ENCODE measurements at places on chromosomes 5 and 9.

DNA sequence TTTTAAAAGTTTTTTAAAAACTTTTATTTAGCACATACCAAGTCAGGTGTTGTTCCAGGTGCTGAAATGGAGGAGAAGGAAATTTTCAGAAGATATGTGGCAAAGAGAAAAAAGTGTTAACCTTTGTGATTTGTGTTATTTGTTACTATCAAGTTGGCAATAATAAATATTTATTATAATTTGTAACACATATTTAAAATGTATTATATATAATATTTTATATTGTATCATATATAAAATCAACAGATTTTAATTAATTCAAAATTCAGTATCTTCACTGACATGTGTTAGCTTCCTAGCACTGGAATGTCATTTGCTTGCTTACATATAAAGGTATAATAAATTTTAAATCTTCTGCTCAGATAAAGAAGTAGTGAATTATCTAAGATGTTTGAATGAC, 71.5 kb downstream of the STK32A start:
- no peak for DNase-seq

DNA sequence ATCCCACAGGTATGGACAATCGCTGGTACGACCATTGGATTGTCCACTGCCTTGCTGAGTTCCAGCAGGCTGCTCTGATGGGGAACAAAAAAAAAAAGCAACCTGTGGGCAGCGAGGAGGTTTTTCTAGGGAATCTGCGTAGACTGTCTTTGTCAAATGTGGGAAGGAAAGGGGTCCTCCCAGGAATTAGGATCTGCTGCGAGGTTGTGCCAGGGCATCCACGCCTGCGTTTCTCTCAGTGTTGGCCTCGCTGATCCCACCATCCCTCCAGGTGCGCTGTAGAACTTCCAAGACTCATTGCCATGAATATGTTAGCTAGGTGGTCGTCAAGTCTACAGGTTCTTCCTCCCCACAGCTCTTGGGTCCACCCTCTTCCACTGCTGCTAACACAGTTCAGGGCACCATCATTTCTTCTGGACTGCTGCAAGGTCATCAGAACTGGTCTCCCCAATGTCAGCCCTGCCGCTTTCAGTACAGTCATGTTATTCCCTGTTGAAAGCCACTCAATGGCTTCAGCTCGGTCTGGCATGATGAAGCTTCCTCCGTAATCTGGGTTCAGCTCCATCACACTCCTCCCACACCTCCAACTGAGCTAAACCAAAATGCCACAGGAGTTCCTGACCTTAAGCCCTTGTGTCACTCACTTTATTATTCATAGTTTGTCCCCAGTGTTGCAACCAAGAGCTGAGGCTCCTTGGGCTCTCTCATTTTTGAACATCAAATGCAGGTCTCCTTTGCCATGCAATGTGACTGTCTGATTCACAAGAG, 79.5 kb upstream of the DMRT1 start:
- DNase-seq, result no peak

DNA sequence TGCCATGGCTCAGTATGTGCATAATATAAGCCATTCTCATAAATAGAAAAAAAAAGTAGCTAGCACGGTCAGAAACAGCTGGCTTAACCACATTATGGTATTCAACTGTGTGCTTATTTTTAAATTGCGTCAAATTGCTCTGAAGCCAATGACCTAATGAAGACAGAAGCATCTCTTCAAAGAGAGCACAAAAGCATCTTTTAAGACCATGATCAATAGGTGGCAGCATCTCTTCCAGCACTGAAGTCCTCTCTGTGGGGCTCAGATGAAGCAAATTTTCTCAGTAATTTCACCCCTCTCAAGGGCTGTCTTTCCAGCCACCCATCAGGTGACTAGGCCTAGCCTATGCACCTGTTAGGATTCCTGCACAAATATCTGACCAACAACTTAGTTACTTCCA, 251.4 kb downstream of the GLIS3 start:
- no peak for DNase-seq

- no peak for DNase-seq
These were observed 4.8 kb downstream of the TTF1 start for GRCh38 chr9:132401824-132402223.

GRCh38 chr5:133120156-133120750, 68.4 kb downstream of the HSPA4 start:
- DNase-seq, result no peak

- no peak for DNase-seq
These were observed 15.4 kb downstream of the AOPEP start for GRCh38 chr9:94741866-94742265.

DNA sequence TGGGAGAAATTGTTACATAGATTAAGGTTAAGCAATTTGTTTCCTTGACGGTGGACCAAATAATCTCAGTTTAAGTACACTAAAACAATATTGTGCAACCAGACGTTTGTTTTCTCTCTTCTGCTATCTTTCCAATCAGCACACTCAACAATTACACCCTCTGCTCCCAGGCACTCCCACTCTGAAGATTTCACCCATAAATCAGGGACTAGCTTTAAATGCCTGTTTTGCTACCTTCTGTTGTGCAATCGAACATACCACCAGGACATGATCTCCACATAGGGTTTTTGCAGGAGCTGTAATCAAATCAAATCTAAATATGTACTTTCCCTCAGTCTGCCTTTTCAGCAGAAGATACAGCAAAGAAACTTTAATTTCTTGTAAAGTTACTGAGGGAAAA, 405.8 kb upstream of the TLE4 start:
- no peak for DNase-seq

GRCh38 chr5:147415651-147416050, 94.2 kb downstream of the DPYSL3 start:
- no peak for DNase-seq

- no peak for DNase-seq
These were observed 56.9 kb downstream of the ASS1 start for GRCh38 chr9:130501639-130502038.

- no peak for DNase-seq
These were observed 7.1 kb upstream of the OR2S2 start for GRCh38 chr9:35965011-35965410.

DNA sequence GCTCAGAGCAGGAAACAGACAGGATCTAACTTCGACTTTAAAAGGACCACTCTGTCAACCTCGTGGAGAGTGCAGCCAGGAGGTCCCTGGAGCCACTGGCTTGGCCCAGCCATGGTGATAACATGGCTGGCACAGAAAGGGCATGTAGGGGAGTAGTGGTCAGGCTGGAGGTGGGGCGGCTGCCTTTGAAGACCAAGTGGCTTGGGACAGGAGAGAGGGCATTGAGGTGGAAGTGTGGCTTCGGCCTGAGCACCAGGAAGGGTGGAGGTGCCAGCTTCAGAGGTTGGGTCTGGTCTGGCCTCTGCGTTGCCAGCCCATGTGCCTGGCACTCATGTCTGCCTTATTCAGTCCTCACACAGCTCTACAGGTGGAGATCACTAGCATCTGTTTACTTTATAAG, 270.0 kb downstream of the NSG2 start:
- no peak for DNase-seq

GRCh38 chr5:74035521-74035937, 409.5 kb downstream of the ARHGEF28 start:
- DNase-seq, result no peak

- DNase-seq, result no peak
These were observed 4.9 kb upstream of the SHB start for GRCh38 chr9:38073882-38074281.

DNA sequence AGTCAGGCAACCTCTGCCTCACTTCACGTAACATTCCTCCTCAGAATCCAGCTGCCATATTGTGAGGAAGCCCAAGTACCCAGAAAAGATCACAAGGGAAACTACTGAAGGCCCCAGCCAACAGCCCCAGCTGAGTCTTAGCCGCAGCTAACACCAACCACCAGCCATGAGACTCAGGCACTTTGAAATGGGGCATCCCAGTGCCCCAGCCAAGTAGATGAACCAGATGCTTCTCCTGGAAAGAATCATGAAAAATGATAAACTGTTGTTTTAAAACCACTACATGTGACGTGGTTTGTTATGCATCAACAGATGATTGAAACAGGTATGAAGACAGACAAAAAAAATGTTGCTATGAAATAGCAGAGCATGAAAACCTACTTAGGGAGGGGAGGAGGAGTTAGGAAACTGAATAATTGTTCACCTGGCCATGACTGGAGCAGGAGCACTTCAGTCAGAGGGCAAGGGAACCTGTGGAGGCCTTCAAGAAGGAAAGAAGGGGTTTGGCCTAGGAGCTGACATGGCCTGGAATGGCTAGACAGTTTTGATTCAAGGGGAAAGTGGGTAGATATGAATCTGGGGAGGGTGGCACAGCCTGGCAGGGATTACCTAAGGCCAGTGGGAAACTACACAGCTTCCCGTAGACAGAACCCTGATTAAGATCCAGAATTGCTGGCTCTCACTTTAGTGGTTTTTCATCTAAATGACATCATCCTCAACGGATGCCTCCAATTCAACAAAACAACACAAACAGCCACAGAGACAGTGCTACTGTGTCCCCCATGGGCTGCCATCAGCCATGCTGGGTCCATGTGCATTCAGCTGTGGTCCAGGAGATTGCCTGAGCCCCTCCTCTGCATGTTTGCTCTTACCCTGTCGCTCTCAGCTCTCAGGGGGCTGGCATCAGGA, 211.6 kb downstream of the SYK start:
- DNase-seq, result no peak

GRCh38 chr5:83069096-83069799, 7.9 kb downstream of the TMEM167A start:
- no peak for DNase-seq

DNA sequence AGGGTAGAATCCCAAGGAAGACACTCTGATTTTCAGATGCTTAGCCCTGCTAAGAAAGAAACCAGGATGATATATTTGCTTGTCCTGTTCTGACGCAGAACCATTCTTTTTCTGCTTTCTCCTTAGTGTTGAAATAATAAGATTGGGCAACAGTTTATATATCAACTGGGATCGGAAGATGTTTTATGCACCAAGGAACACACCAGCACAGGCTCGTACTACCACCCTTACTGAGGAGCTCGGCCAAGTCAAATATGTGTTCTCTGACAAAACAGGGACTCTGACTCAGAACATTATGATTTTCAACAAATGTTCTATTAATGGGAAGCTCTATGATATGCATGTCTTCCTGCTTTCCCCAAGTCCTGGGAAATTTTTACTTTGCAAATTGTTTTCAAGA, 19.0 kb upstream of the RUSC2 start:
- DNase-seq, result no peak

DNA sequence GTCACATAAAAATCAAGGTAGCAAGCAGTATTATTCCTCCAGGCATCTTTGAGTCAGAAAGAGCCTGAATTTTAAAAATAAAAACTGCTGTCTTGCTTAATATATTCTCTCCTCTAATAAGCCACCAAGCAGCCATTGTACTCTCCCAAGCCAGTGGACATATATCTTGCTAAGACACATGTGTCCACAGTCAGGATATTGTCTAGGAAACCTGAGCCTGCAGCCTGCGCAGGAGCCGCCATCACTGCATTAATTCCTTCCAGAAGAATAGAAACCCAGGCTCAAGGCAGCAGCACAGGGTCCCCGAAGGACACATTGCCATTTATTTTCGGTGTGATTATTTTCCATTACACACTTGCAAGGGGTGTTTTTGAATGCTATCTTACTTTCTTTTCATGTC, 345.3 kb downstream of the ARHGEF28 start:
- DNase-seq, result no peak

DNA sequence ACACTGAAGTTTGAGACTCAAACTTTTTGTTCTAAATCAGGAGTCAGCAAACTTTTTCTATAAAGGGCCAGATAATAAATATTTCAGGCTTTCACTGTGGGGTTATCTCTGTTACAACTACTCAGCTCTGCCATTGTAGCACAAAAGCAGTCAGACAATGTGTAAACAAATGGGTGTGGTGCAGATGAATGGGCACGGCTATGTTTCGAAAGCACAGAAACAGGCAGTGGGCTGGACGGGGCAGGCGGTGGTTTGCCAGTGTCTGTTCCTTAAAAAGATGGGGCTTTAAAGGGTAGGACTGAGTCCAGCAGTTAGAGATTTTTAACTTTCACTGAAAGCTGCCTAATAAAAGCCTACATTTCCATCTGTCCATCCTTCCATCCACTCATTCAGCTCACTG, 48.9 kb downstream of the PFDN1 start:
- no peak for DNase-seq

- no peak for DNase-seq
These were observed 481.7 kb upstream of the PAPPA start for GRCh38 chr9:115671963-115672305.

DNA sequence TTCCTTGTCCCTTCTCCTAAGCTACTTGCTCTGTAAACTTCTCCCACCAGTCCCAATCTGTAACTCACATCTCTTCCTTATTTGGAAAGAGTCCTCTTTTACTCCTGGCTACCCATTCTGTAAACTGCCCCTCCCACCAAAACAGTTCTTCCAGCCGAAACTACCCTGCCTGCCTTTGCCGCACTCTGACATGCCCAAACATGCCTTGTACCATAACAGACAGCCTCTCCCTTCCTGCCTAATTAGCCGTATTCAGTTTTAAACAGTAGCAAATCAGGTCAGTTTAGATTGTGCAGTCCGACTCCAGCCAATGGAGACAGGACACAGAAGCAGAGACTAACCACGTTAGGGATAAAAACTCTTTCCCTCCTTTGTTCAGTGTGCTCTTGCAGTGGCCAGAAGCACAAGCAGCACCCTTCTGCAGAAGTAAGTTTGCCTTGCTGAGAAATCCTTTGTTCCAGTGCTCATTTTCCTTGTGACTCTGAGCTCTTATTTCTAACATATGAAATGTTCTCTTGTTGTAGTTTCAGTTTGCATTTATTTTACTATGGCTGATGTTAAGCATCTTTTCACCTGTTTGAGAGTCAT, 5.4 kb upstream of the GLT6D1 start:
- DNase-seq, result no peak

DNA sequence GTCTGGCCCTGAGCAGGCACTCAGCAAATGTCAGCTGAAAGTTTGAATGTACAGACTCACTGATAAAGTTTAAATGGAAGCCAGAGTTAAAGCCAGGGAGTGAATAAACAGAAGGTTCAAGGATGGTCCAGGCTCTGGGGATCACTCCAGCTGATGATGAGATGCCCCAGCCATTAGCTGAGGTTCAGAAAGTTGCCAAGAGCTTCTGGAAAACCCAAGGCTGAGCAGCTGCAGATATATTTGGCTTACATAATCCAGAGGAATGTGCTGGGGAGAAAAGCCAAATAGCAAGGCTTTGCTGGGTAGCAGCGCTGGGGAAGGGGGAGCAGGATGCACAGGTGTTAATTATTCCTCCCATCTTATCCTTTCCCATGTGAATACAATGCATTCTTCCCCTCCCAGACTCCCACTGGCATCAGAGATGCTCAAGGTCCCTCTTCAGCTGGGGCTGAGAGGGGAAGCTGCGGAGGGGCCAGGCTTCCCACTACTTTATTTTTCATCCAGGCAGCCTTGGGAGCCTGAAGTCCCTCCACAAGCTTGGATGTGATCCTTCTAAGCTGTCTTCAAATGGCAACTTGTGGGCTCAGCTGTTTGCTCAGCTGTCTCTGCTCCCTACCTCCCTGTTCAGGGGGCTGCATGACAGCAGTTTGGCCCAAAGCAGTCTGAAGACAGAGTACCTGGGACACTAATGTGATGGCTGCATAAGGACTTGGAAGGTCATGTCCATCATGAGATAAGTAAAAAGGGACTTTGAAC, 341.2 kb downstream of the TRIM32 start:
- no peak for DNase-seq

All from heart right ventricle (tissue), 16 donors.